ENCODE measurements at places on chromosomes 4 and X. TPM values are rescaled to one million over a fixed set of nuclear protein-coding genes. Genes with fewer than 3 reads are reported as not detected.

DNA sequence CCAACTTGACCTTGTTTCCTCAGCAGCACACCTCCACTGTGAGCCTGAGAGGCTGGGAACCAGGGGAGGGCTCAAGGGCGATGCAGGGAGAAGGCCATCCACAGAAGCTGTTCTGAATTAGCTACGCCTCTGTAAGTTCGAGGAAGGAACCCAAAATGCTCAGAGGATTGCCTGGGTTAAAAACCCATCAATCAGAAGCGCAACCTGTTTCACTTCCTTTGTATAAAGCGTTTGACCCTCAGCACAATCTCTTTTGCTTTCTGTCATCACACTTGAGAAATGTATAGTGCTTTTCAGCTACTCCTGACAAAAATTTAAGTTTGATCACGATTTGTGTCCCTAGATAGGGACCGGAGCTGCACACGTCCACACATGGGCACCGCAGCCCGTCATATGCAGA, 48.0 kb upstream of the MAP3K15 start:
- peaks cover 18% of the 10 kb centered on the region for H3K36me3 ChIP-seq
- H3K27me3 ChIP-seq = no peaks in the 10 kb centered on the region
- DNase-seq = no peak
- H3K4me1 ChIP-seq = peaks cover 39% of the 10 kb centered on the region

GRCh38 chr4:80076681-80077080, 3.7 kb upstream of the ANTXR2 start:
- no peaks in the 10 kb centered on the region for H3K27me3 ChIP-seq
- peaks cover 59% of the 10 kb centered on the region for H3K4me1 ChIP-seq
- no peaks in the 10 kb centered on the region for H3K36me3 ChIP-seq

- DNase-seq = no peak
- no peaks in the 10 kb centered on the region for H3K4me1 ChIP-seq
- no peaks in the 10 kb centered on the region for H3K27me3 ChIP-seq
- H3K27ac ChIP-seq = no peak overlapping the region
Measured at GRCh38 chrX:126770179-126770578, 49.4 kb upstream of the PRR32 start.

SOX3 gene
- total RNA-seq = not detected

- no peak overlapping the region for H3K4me3 ChIP-seq
- H3K4me1 ChIP-seq = peaks cover 5% of the 10 kb centered on the region
- peaks cover 2% of the 10 kb centered on the region for H3K27me3 ChIP-seq
Measured at GRCh38 chr4:13844740-13845139, 217.2 kb upstream of the BOD1L1 start.

GRCh38 chrX:38694394-38694793, 106.9 kb upstream of the MID1IP1 start:
- H3K4me1 ChIP-seq = no peaks in the 10 kb centered on the region
- no peak for DNase-seq
- no peak overlapping the region for H3K4me3 ChIP-seq
- H3K27me3 ChIP-seq = no peaks in the 10 kb centered on the region
- H3K36me3 ChIP-seq = no peaks in the 10 kb centered on the region

DNA sequence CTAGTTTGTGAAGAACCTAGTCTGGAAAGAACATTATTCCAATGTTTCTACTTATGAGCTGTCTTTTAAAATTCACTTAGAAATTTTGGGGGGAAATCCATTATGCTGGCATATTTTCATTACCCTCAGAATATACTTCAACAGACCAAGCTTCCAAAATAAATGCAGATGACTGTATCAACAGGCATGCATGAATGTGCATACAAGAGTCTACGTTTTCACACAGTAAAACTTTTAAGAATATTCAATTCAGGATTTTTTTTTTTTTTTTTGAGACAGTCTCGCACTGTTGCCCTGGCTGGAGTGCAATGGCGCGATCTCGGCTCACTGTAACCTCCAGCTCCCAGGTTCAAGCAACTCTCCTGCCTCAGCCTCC, 49.7 kb downstream of the ABCG2 start:
- no peak overlapping the region for H3K4me3 ChIP-seq
- no peaks in the 10 kb centered on the region for H3K27me3 ChIP-seq
- DNase-seq = no peak
- no peaks in the 10 kb centered on the region for H3K36me3 ChIP-seq
- H3K27ac ChIP-seq = no peak overlapping the region

SMPX gene
- total RNA-seq = not detected

GRCh38 chr4:1591107-1591506, 93.0 kb downstream of the FAM53A start:
- H3K27me3 ChIP-seq = peaks cover 1% of the 10 kb centered on the region
- no peaks in the 10 kb centered on the region for H3K4me1 ChIP-seq
- DNase-seq = no peak
- H3K27ac ChIP-seq = no peak overlapping the region
- H3K36me3 ChIP-seq = peaks cover 4% of the 10 kb centered on the region

DNA sequence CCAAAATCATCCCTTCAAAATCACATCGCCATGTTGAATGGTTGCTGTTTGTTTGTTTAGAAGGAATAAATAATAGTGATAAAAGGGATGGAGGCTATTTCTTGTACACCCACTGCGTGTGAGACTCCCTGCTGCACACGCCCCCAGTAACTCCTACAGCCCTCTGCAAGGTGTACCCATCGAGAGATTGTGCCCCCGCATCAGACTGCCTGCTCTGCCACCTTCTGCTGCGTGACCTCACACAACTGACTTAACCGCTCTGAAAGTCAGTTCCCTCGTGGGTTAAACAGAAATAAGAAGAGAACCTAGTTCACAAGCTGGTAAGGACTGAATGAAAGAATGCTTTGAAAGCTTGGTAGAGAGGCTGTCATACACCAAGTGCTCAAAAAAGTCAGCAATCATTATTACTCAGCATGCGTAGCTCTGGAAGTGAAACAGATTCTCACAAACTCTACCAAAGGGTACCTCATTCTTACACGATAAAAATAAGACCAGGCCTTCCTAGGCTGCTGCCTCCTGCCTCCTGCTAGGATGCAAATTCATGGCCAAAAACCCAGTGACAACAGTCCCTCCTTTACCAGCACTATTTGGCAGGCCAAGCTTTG, 147.1 kb downstream of the CPEB2 start:
- H3K27ac ChIP-seq = no peak overlapping the region
- H3K27me3 ChIP-seq = no peaks in the 10 kb centered on the region
- no peaks in the 10 kb centered on the region for H3K36me3 ChIP-seq
- H3K4me3 ChIP-seq = no peak overlapping the region

DNA sequence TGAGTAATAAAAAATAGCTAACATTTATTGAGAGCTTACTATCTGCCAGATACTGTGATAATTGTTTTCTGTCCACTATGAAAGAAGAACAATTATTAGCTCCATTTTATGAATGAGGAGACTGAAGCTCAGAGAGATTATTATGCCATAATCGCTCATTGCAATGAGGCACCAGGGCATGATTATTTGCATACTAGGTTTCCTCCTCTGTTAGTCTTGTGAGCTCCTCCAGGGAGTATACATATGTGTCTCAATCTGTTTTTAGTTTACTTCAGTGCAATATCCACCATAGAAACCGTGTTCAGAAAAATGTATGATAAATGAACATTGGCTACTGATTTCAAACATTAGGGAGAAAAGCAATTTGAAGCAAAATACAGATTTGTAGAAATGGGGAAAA, 139.4 kb upstream of the OTUD4 start:
- H3K4me1 ChIP-seq = no peaks in the 10 kb centered on the region
- no peak overlapping the region for H3K4me3 ChIP-seq
- H3K27me3 ChIP-seq = peaks cover 11% of the 10 kb centered on the region
- DNase-seq = no peak
- no peak overlapping the region for H3K27ac ChIP-seq

DNA sequence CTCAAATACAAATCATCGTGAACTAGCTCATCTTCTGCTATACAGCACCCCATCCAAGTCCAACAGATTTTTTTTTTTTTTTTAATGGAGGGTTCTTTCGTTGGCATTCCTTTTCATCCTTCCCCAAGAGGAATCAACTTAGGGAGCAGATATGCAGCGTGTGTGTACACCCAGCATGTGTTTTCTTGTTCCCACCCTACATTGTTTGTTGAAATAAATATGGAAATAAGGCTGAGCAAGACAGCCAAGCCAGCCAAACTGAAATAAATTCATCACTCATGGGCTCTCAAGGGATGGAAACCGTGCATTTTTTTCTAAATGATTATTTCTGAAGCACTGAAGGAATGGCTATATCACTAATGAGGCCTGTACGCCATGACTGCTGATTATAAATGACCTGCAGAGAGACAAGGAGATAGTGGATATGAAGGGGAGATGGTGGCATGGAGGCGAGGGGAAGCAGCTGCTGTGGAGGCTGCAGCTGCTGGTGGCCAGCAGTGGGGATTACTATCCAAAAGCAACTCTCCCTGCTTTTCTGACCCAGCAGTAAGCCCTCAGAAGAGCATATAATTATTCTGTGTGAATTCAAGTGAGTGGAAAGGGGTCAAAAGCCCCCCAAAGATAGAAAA, 173.9 kb downstream of the MGST2 start:
- no peak for DNase-seq
- H3K4me3 ChIP-seq = no peak overlapping the region
- H3K27me3 ChIP-seq = no peaks in the 10 kb centered on the region
- no peaks in the 10 kb centered on the region for H3K36me3 ChIP-seq
- H3K4me1 ChIP-seq = no peaks in the 10 kb centered on the region

DNA sequence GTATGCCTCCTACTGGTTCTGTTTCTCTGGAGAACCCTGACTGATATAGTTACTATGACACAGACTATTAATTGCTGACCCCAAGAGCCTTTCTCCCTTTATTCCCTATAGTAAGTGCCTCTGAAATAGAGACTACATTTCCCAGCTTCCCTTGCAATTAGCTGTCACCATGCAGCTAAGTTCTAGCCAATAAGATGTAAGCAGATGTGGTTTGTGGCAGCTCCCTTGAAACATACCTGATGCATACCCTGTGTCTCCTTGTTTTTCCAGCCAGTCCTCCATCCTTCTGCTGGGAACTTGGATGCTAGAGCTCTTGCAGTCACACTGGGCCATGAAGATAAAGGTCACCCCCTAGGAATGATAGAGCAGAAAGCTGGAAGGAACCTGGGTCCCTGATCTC, 9.7 kb upstream of the TMEM165 start:
- H3K4me1 ChIP-seq = peaks cover 26% of the 10 kb centered on the region
- H3K36me3 ChIP-seq = no peaks in the 10 kb centered on the region
- DNase-seq = no peak
- no peak overlapping the region for H3K4me3 ChIP-seq
- H3K27me3 ChIP-seq = peaks cover 3% of the 10 kb centered on the region

SLC10A3 gene
- total RNA-seq = 13.2 TPM

DNA sequence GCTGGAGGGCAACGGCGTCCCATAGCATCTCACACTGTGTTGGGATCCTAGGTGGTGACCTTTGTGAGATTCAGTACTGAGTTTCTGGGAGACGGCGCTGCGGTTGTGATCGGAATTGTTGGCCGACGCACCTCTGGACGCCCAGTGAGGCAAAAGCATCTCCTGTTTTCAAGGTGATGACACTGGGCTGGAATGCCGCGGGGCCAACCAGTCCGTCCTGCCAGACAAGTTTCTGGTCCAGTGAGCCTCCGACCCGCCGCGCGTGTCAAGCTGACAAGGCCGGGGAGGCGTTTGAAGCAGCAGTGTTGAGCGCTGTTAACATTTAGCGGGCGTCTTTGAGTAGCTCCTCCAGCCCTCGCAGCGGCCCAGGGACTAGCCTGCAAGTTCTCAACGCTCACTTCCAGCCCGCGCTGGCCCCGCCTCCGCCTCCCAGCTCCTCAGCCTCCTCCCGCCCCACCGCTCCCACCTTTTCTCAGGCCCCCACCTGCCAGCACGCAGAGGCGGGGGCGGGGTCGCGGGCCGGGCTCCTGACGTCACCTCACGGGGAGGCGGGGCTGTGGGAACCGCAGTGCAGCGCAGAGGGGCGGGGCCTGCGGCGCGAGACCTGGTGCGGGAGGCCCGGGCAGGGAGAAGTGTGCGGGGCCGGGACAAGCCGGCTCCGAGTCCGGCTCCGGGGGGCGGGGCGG, 482 bp upstream of the CDS1 start:
- H3K27ac ChIP-seq = no peak overlapping the region
- peak; percentile 88 for DNase-seq
- peak overlapping the region; percentile 67 for H3K4me3 ChIP-seq
- H3K4me1 ChIP-seq = peaks cover 13% of the 10 kb centered on the region
- H3K36me3 ChIP-seq = no peaks in the 10 kb centered on the region

DNA sequence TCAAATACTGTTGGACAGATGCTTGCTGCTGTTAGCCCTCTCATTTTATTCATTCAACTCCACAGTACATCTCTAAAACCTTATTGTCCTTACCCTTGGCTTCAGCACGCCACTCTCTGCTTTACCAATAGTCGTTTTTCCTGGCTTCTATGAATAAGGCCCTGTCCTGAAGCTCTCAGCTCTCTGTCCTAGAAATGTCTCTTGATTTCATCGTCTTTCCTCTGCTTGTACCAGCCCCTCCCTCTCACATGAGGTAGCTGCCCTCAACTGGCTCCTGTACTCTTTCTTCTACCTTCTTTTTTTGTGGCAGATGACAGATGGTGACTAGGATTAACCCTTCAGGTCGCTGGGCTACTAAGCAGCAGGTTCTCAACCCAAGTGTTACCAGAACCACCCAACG, 11.4 kb downstream of the ADGRA3 start:
- DNase-seq = no peak
- peaks cover 3% of the 10 kb centered on the region for H3K36me3 ChIP-seq
- no peak overlapping the region for H3K4me3 ChIP-seq

FDCSP gene
- not detected for total RNA-seq

PCDH11X gene
- not detected for total RNA-seq

GRCh38 chr4:71559957-71560571, 221.2 kb downstream of the SLC4A4 start:
- H3K27me3 ChIP-seq = peaks cover 1% of the 10 kb centered on the region
- H3K4me1 ChIP-seq = peaks cover 3% of the 10 kb centered on the region
- DNase-seq = no peak
- H3K4me3 ChIP-seq = no peak overlapping the region

SRP72 gene
- total RNA-seq = 176 TPM

ARSJ gene
- not detected for total RNA-seq

- peaks cover 9% of the 10 kb centered on the region for H3K27me3 ChIP-seq
- DNase-seq = no peak
- H3K36me3 ChIP-seq = no peaks in the 10 kb centered on the region
- H3K4me1 ChIP-seq = peaks cover 16% of the 10 kb centered on the region
Measured at GRCh38 chr4:145723336-145723735, 43.4 kb downstream of the C4orf51 start.

DNA sequence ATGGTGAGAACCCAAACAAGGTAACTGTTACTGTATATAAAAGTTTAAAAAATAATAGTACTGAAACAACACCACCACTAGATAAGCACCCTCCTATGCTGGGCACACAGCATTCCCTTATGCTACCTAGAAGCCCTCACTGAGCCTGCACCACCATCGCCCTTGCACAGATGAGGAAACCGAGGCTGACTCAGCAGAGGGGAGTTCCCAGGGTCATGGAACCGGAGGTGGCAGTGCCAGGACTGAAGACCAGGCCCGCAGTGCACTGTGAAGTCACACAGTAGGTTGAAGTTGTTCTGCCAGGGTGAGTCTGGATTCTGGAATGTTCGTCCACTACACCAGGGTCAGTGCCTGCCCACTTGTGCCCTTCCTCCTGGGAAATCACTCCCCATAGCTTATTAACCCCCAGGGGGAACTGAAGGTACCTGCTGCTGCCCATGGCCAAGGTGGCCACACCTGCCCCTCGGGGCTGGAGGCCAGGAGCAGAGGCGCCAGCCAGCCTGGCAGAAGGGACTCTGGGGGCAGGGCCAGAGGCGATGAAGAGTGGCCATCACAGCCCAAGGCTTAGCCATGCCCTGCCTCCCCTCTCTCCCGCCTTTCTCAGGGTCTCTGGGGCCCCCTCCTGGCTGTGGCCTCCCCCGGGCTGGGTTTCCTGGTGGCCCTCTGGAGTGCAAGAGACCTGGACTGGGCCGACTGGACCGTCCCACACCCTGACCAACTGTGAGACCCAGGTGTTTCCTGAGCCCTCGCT, 15.1 kb upstream of the ABLIM2 start:
- no peaks in the 10 kb centered on the region for H3K36me3 ChIP-seq
- no peak overlapping the region for H3K4me3 ChIP-seq
- no peak for DNase-seq
- peaks cover 6% of the 10 kb centered on the region for H3K27me3 ChIP-seq
- H3K4me1 ChIP-seq = peaks cover 9% of the 10 kb centered on the region

SULT1B1 gene
- 2.2 TPM for total RNA-seq

LIN54 gene
- 29.1 TPM for total RNA-seq

UCHL1 gene
- total RNA-seq = 2.5 TPM
